Diencephalon (tissue), 1 donor: ENCODE measurements at places on chromosomes 6 and 20. TPM values are rescaled to one million over a fixed set of nuclear protein-coding genes. Genes with fewer than 3 reads are reported as not detected.

GPSM3 gene
- 1.4 TPM for total RNA-seq

C2 gene
- total RNA-seq = 5.3 TPM

ADGRF5 gene
- total RNA-seq = 9.9 TPM

C6orf15 gene
- total RNA-seq = not detected

NKAIN2 gene
- 33.0 TPM for total RNA-seq

SPINT3 gene
- not detected for total RNA-seq

SNAP91 gene
- total RNA-seq = 179 TPM

OR2B6 gene
- not detected for total RNA-seq

FAM83D gene
- 4.8 TPM for total RNA-seq
